ENCODE measurements at places on chromosomes 5 and 9.

GRCh38 chr9:114850871-114851270 is 45.0 kb upstream of the TNFSF15 start:
- no peak for DNase-seq

- no peak for DNase-seq
Measured at GRCh38 chr5:72012906-72013305, 94.4 kb upstream of the MAP1B start.

- no peak for DNase-seq
Measured at GRCh38 chr5:18314192-18314778, 680.0 kb downstream of the TAF11L14 start.

DNA sequence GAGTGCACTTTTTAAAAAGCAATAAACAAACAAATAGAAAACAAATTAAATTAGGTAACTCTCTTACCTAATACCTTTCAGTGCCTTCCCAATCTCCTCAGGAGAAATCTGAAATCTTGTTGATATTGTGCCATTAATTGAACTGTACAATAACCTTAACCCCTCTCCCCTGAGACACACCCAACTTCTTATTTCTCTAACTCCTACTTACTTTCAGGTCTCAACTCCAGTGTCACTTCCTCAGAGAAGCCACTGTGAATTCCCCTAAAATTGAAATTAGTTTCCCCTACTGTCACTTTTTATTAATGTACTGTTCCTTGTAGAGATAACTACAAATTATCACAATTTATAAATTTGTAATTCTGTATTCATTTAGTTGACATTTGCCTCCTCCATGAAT is 295.3 kb upstream of the TNC start:
- no peak for DNase-seq

DNA sequence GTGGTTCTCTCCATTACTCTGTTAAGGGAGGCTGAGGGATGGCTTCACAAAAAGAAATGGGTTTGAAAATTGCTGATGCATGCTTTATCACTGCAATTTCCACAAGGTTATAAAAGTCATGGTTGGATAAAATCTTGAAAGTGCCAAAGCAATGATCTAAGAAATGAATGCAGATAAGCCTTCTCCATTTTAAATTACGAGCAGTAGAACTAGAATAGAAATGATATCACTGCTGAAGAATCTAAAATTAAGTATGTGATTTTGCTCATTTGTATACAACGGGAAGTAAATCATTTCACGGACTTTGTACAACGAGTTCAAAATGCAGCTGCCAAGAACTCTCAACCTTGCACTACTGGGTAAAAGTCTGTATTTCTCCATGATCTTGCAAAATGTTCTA is 299.0 kb downstream of the PRELID2 start:
- DNase-seq, result no peak

DNA sequence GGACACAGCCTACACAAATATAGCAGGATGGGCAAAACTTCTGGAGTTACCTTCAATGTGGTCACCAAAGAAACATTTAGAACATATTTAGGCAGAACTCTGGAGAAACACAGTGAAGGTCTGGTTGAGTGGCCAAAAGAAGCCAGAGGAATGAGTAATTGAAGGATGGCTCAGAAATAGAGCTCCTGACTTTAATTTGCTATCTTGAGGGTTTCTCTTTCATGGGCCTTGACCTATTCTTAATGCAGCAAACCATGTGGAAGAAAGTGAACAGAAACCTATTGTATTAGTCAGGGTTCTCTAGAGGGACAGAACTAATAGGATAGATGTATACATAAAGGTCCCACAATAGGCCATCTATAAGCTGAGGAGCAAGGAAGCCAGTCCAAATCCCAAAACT is 650.5 kb downstream of the ACTL7B start:
- DNase-seq, result no peak

GRCh38 chr9:112028242-112029221 is 131.9 kb downstream of the UGCG start:
- DNase-seq, result no peak

DNA sequence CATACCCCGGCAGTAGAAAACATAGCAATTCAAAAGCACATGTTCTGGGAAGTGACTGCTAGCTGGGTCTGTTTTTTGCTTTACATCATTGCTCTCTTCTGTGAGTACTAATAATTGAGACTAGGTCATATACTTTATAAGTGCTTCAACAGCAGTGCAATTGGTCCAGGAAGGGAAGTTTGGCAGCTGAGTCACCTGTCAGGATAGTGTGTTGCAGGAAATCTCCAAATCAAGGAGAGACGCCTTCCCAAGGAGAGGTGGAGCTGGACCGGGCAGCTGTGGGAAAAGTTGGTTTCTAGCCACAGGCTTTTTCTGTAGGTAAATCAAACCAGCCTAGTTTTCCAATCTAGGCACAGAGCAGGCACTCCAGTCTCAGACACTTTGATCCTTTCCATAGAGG is 330.1 kb downstream of the ENC1 start:
- no peak for DNase-seq

GRCh38 chr5:137638841-137639240 is 97.0 kb downstream of the KLHL3 start:
- DNase-seq, result no peak

DNA sequence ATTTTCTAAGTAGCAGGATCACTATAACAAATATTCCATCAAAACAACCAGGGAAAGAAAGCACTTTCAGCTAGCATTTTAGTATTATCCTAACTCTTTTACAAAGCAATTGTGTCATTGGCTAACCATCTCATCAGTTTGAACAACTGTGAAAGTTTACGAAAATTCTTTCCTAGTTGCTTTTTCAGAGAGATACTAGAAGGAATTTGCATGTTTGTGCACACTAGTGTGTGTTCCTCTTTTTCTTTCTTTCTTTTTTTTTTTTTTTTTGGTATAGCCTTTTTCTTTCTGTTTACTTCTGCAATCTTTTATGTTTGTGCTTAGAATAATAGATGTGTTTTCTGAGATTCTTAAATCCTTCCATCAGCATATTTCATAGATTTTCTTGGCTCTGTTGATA is 124.7 kb upstream of the SEMA6A start:
- DNase-seq, result no peak

GRCh38 chr5:17004441-17005106 is 68.5 kb upstream of the MYO10 start:
- DNase-seq, result no peak

GRCh38 chr5:124751031-124751430 is 4.6 kb upstream of the ZNF608 start:
- DNase-seq, result no peak

DNA sequence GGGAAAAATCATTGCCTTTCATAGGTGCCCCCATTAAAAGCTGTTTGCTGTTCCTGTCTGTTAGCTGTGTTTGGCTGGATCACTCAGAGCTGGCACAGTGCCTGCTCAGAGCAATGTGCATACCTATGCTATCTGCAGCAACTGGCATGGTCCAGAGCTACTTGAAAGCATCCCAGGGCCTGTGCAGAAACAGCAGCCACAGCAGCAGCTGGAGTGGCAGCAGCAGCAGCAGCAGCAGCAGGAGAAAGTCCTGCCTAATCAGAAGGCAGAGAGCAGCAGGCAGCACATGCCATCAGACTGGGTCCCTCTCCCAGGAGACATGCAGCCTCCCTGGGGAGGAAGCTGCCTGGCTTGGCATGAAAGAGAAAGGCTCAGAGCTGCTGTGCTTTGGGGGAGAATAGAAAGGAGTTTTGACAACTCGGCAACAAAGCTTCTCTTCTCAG is 243.8 kb upstream of the WWC1 start:
- DNase-seq, result no peak

GRCh38 chr9:97046228-97046627 is 7.3 kb upstream of the CTSV start:
- DNase-seq, result no peak

- DNase-seq, result no peak
Measured at GRCh38 chr5:142023836-142024235, 11.0 kb upstream of the GNPDA1 start.

GRCh38 chr5:16489322-16489791 is 23.8 kb upstream of the ZNF622 start:
- no peak for DNase-seq

DNA sequence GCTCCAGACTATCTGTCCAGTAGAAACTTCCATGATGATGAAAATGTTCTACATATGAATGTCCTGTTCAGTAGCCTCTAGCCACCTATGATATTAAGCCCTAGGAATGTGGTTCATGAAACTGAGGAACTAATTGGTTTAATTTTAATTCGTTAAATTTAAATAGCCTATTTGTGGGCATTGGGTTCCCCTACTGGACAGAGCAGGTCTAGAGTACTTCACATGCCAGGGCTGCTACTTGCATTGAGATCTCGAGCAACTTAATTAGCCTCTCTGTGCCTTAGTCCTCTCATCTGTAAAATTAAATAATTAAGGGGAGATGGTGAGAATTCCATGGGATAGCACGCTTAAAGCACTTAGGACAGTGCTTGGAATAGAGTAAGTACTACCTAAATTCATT is 160.0 kb downstream of the PAPPA start:
- no peak for DNase-seq

Measured in stimulated activated CD4-positive, alpha-beta T cell treated with anti-CD3 and anti-CD28 coated beads, Interleukin-1b, Interleukin-23, amount 100 ng/mL, for 1 hour (primary cell).